ENCODE measurements at places on chromosomes 3 and 15.

DNA sequence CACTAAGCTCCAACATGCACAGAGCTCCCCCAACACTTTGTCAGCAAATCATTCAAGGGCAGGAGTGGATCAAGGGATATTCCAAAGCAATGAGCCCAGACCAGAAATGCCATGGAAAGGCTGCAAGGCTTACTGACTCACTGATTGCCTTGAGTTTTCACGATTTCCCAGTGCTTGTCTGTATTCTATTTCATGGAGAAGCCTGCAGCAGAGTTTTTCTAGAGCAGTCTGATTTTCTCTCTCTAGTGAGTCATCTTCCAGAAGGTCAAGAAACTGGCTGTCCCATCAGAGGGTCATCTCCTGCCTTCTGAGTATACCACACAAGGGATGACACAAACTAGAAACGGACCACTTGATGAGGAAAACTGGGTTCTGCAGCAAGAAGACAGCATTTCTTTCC is 16.5 kb downstream of the LMCD1 start:
- no peak for DNase-seq

DNA sequence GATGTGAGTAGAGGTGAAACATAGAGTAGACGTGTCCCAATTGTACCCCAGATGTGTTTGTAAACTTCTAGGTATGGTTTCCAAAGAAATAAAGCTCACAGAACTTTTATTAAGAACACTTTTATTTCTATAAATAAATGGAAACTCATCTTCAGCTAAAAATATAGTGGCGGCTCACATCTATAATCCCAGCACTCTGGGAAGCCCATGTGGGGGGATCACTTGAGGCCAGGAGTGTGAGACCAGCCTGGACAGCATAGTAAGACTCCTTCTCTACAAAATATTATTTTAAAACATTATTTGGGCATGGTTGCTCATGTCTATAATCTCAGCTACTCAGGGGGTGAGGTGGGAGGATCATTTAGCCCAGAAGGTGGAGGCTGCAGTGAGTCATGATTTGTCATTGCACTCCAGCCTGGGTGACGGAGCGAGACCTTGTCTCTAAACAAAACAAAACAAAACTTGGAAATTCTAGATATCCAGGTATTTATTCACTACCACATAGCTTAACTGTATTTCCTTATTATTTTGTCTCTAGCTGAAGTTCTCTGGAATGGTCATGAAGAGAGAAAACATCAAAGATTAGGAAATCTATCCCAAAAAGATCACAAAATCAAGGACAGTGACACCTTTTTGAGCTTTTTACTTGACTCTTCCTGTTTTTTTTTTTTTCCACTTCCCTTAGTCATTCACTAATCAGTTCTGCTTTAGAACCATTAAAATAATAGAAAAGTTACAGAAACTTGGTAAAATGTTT is 258.1 kb downstream of the TIGIT start:
- DNase-seq: no peak

GRCh38 chr3:62705721-62706120 is 169.5 kb downstream of the CADPS start:
- no peak for DNase-seq

GRCh38 chr3:134667406-134667805 is 16.6 kb upstream of the KY start:
- no peak for DNase-seq

GRCh38 chr15:59313641-59314332 is 58.9 kb downstream of the MYO1E start:
- DNase-seq: no peak
